Mesendoderm (in vitro differentiated cells): ENCODE measurements at places on chromosomes 13 and 19.

DNA sequence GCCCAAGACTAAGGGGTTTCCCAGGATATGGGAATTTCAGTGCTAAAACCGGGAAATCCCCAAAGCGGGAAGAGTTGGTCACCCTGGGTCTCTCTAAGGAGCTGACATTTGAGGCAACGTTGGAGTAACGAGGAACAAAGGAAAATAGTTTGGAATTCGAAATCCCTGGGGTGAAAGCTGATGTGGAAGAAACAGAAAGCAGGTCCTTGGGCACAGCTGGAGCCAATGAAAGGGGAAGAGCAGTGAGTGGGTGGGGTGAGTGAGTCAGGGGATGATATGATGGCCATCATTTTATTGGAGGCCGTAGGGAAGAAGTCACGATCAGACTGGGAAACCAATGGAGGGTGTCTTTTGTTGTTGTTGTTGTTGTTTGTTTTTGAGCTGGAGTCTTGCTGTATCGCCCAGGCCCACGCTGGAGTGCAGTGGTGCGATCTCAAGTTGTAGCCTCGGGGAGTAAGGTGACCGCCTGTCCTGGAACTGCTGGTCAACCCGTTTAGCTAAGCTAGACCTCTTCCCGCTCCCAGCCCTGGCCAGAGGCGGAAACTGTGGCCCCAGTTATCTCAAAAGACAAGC is 3.4 kb upstream of the RFX2 start:
- no peaks in the 10 kb centered on the region for H3K4me1 ChIP-seq
- H3K4me3 ChIP-seq = no peak overlapping the region
- no peak overlapping the region for H3K27ac ChIP-seq

DNA sequence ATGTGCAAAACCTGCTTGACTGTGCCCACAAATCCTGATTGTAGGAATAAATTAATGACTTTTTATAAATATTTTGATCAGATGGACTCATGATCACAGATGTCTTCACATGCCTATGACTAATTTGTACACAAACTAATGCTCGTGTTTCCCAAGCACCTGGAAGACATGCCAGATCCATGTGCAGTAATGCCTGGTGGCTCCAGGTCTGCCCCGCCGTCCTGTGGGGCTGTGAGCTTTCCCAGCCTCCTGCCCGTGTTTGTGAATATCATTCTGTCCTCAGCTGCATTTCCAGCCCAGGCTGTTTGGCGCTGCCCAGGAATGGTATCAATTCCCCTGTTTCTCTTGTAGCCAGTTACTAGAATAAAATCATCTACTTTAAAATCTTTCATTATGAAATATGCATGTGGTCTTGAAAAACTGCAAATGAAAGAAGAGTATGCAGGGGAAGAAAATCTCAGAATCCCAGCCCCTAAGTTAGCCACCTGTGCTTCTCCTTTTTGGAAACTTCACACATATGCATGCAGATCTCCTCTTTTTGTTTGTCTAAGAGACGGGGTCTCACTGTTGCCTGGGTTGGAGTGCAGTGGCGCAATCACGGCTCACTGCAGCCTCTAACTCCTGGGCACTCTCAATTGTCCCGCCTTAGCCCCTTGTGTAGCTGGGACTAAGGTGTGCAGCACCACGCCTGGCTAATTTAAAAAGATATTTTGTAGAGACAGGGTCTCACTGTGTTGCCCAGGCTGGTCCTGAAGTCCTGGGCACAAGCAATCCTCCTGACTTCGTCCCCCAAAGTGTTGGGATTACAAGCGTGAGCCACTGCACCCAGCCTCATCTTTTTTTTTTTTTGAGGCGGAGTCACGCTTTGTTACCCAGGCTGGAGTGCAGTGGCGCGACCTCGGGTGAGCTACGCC is 6.2 kb downstream of the RPL28 start:
- no peaks in the 10 kb centered on the region for H3K27me3 ChIP-seq
- no peak for DNase-seq
- no peak overlapping the region for H3K27ac ChIP-seq

DNA sequence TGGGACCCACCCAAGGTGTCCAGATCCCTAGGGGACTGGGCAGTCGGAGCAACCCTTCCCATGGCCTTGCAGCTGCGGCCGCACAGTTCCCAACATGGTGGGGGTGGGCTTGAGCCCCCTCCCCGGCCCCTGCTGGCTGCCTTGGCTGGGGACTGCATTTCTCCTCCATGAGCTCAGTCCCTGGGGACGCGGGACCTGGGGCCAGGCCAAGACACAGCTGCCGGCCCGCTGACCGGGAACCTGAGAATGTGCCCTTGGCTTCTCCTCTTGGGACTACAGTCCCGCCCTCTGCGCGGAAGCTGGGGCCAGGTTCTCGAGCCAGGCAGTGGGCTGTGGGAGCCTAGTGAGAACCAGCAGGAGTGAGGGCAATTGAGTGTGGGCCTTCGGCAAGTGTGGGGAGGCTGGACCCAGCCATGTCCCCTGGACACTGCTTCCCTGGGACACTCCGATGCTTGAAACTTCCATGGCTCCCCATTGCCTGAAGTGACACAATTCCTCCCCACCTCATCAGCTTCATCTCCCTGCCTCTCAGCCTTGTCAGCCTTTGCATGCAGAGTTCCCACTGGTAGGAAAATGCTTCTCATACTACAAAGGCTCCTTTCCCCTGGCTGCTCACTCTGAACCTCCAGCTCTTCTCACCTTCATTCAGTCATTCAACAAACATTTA is 13.1 kb upstream of the NOTCH3 start:
- no peak overlapping the region for H3K27ac ChIP-seq
- no peak overlapping the region for H3K4me3 ChIP-seq
- H3K4me1 ChIP-seq = no peaks in the 10 kb centered on the region
- no peaks in the 10 kb centered on the region for H3K36me3 ChIP-seq

DNA sequence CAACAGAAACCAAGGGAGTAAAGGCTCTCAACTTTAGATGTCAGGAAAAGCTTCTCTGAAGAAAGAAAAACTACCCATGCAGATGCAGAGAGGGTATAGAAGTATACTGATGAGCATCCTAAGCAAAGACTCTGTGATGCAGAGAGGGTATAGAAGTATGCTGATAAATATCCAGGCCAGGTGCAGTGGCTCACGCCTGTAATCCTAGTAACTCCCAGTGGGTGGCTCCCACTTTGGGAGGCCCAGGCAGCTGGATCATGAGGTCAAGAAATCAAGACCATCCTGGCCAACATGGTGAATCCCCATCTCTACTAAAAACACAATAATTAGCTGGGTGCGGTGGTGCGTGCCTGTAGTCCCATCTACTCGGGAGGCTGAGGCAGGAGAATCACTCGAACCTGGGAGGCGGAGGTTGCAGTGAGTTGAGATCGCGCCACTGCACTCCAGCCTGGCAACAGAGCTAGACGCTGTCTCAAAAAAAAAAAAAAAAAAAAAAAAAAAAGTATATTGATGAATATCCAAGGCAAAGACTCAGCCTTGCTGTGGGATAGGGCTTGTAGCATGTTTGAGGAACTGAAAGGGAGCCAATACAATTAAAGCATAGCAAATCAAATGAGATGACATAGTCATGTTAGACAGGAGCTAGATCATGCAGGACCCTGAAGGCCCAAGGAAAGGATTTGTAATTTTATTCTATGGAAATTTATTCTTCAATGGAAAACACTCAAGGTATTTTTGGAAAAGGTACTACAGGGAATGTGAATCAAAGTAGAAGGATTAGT is 14.9 kb downstream of the UBL3 start:
- no peaks in the 10 kb centered on the region for H3K27me3 ChIP-seq
- H3K4me3 ChIP-seq = no peak overlapping the region
- H3K36me3 ChIP-seq = no peaks in the 10 kb centered on the region
- no peak overlapping the region for H3K27ac ChIP-seq
- H3K4me1 ChIP-seq = peaks cover 3% of the 10 kb centered on the region

GRCh38 chr13:112669881-112670499 is 19.8 kb upstream of the ATP11A start:
- no peaks in the 10 kb centered on the region for H3K36me3 ChIP-seq
- H3K27me3 ChIP-seq = no peaks in the 10 kb centered on the region
- H3K4me1 ChIP-seq = no peaks in the 10 kb centered on the region

- no peaks in the 10 kb centered on the region for H3K36me3 ChIP-seq
- no peaks in the 10 kb centered on the region for H3K4me1 ChIP-seq
- H3K4me3 ChIP-seq = no peak overlapping the region
- no peak for DNase-seq
Measured at GRCh38 chr13:48888613-48889012, 87.1 kb upstream of the FNDC3A start.

- H3K36me3 ChIP-seq = no peaks in the 10 kb centered on the region
- no peaks in the 10 kb centered on the region for H3K27me3 ChIP-seq
- H3K4me3 ChIP-seq = no peak overlapping the region
- DNase-seq = no peak
- no peaks in the 10 kb centered on the region for H3K4me1 ChIP-seq
- H3K27ac ChIP-seq = no peak overlapping the region
Measured at GRCh38 chr19:52664461-52664860, 26.3 kb upstream of the ZNF83 start.

DNA sequence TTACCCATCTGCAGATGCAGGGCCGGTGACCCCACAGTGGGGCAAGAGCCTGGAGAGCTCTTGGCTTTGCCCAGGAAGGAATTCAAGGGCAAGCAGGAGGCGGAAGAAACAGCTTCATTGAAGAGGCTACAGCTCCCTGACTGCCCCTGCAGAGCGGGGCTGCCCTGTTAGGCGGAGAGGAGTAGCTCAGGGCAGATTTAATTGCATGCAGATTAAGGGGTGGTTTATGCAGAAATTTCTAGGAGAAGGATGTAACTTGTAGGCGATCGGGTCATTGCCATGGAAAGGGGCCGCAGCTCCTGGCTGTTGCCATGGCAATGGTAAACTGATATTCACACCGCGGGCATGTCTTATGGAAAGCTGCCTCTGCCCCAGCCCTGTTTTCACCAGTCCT is 94.1 kb downstream of the ATP11A start:
- H3K4me1 ChIP-seq = peaks cover 5% of the 10 kb centered on the region
- H3K4me3 ChIP-seq = no peak overlapping the region
- no peaks in the 10 kb centered on the region for H3K27me3 ChIP-seq
- peak; percentile 65 for DNase-seq
- H3K36me3 ChIP-seq = no peaks in the 10 kb centered on the region

DNA sequence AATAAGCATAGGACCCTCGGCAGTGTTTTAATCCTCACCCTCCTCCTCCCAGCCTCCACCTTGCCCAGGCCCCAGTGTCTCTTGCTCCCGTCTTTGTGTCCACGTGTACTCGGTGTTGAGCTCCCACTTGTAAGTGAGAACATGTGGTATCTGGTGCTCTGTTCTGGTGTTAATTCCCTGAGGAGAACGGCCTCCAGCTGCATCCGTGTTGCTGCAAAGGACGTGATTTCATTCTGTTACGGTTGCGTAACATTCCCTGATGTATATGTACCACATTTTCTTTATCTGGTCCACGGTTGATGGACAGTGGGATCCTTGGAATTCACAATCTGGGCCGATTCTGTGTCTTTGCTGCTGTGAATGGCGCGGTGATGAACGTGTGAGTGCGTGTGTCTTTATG is 44.7 kb upstream of the TFDP1 start:
- no peak overlapping the region for H3K27ac ChIP-seq
- H3K4me1 ChIP-seq = no peaks in the 10 kb centered on the region
- no peak overlapping the region for H3K4me3 ChIP-seq
- peaks cover 3% of the 10 kb centered on the region for H3K36me3 ChIP-seq
- no peaks in the 10 kb centered on the region for H3K27me3 ChIP-seq

DNA sequence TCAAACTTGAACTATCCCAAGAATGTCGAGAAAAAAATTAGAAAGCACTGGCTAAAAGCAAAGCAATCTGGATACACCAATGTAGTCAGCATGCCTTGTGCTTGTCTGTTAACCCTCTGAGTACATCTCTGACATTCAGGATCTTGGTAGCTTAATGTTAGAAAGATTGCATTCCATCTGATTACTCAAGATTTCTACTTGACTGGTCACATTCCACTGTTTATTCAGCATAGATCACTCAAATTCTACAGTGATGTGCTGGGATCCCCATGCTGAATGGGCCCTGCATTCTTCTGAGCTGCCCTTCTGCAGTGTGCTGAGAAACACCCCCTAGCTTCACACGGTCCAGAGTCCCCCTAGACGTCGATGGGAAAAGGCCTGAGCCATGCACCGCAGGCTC is 295.4 kb upstream of the MAB21L1 start:
- H3K4me3 ChIP-seq = no peak overlapping the region
- no peak overlapping the region for H3K27ac ChIP-seq
- H3K36me3 ChIP-seq = no peaks in the 10 kb centered on the region

GRCh38 chr19:50224986-50225747 is 21.7 kb downstream of the MYH14 start:
- no peak overlapping the region for H3K4me3 ChIP-seq
- H3K4me1 ChIP-seq = no peaks in the 10 kb centered on the region
- no peak overlapping the region for H3K27ac ChIP-seq

- H3K27ac ChIP-seq = peak overlapping the region; percentile 33
- peaks cover 8% of the 10 kb centered on the region for H3K4me1 ChIP-seq
- H3K4me3 ChIP-seq = no peak overlapping the region
- H3K36me3 ChIP-seq = no peaks in the 10 kb centered on the region
Measured at GRCh38 chr13:110338441-110339101, 31.5 kb downstream of the COL4A2 start.

DNA sequence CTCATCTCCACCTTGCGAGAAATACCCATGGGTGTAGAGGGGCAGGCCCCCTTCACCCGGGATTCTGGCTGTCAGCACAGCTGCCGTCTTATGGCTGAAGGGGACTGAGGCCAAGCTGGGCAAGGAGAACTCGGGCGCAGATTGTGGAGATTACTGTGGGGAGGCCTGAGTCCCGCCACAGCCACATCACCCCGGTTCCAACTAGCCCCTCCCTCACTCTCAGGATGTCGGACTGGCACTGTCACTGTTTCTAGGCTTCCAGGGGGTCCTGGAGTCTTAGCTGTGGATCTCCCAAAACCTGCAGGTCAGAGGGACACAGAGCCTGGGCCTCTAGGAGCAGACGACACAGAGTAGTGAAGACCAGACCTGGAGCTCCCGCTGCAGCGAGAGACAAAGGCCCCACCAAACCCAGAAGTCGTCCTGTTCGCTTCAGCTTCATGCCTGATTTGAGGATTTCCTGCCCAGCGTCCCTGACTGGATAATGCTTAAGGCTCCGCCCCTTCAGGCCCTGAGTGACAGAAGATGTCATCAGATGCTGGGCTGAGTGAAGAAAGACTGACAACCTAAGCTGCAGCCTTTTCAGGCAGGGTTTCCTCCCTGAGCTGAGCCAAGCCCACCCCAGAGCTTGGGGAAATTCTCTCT is 55.8 kb downstream of the ZNF93 start:
- DNase-seq = peak; percentile 94
- H3K4me1 ChIP-seq = no peaks in the 10 kb centered on the region
- no peaks in the 10 kb centered on the region for H3K27me3 ChIP-seq
- H3K4me3 ChIP-seq = no peak overlapping the region
- no peaks in the 10 kb centered on the region for H3K36me3 ChIP-seq
- H3K27ac ChIP-seq = no peak overlapping the region

- H3K27me3 ChIP-seq = no peaks in the 10 kb centered on the region
- H3K27ac ChIP-seq = no peak overlapping the region
- no peak for DNase-seq
- no peaks in the 10 kb centered on the region for H3K36me3 ChIP-seq
- H3K4me3 ChIP-seq = no peak overlapping the region
Measured at GRCh38 chr19:6233827-6234511, 45.8 kb downstream of the MLLT1 start.

- no peaks in the 10 kb centered on the region for H3K36me3 ChIP-seq
- peaks cover 5% of the 10 kb centered on the region for H3K4me1 ChIP-seq
- no peak for DNase-seq
- H3K4me3 ChIP-seq = no peak overlapping the region
Measured at GRCh38 chr13:47898080-47898479, 103.0 kb downstream of the SUCLA2 start.

- no peak overlapping the region for H3K27ac ChIP-seq
- H3K36me3 ChIP-seq = no peaks in the 10 kb centered on the region
- H3K4me3 ChIP-seq = no peak overlapping the region
- peaks cover 3% of the 10 kb centered on the region for H3K4me1 ChIP-seq
- H3K27me3 ChIP-seq = no peaks in the 10 kb centered on the region
Measured at GRCh38 chr19:30490760-30491159, 118.6 kb downstream of the ZNF536 start.
